ENCODE measurements at places on chromosomes 5 and 9. TPM values are rescaled to one million over a fixed set of nuclear protein-coding genes. Genes with fewer than 3 reads are reported as not detected.
A peak's percentile ranks its signal among the peaks of the same experiment; 100 is the strongest.

The SPATA31D4 gene
- polyA plus RNA-seq, result not detected

DNA sequence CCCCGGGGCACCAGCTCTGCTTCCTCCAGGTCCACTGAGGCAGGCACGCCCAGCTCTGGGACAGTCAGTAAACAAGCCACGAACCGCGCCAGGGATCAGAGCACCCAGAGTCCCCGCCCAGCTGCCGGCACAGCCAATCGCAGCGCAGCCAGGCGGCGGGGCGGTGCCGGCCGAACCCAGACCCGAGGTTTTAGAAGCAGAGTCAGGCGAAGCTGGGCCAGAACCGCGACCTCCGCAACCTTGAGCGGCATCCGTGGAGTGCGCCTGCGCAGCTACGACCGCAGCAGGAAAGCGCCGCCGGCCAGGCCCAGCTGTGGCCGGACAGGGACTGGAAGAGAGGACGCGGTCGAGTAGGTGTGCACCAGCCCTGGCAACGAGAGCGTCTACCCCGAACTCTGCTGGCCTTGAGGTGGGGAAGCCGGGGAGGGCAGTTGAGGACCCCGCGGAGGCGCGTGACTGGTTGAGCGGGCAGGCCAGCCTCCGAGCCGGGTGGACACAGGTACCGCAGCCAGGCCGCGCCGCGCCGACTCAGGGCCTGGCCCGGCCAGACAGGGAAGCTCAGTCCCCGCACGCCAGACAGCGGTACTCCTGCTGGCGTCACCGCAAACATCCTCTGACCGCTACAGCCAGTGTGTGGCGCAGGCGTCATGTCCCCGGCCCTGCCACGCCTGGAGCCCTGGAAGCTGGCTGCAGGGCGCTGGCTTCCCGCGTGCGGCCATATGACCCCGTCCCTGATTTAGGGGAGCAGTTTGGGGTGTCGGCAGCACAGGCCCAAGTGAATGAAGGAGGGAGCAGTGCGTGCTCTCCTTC, at the start of gene CTSL:
CTSL (plus strand) TSS at position 220 of the 810 bp plus-strand sequence. CDS start 1,485 bp downstream, outside the sequence.
- peak; percentile 59 for DNase-seq

GRCh38 chr5:170747851-170748250, 35.7 kb upstream of the GABRP start:
- no peak for DNase-seq

- DNase-seq, result peak; percentile 26
Measured at GRCh38 chr5:151315998-151316597, 12.5 kb upstream of the SLC36A3 start.

DNA sequence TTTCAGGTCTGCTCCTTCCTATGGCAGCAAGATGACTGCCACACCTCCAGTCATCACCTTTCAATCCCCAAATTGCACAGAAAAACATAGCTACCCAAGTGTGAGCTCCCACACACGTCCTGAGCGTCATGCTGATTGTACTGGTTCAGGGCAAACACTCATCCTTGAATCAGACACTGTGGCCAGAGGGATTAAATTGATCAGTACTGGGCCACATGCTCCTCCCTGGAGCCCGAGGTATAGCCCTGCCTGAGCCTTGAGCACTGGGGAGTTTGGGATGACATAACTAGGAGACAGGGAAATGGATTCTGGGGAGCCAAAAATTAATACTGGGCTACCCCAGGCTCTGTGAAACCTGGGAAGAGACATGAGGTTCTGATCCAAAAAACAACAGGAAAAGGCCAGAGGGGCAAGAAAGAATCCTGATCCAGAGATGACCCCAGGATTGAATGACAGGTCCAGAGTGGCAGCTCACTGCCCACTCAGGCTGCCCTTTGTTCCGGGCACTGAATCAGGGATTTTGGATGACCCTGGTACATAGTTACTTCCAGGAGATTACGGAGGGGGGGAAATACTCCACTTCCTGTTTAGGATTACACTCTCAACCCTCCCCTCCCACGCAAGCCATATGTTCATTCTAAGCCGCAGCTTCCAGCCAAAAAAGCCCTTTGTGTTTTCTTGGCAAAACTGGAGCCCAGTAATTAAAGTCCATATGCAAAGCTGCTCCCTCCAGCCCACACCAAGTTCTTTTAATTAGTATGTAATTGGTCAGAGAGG, 141.6 kb upstream of the SPRY4 start:
- peak; percentile 32 for DNase-seq

GRCh38 chr5:989961-990530, 18.6 kb upstream of the NKD2 start:
- no peak for DNase-seq

- DNase-seq, result no peak
Measured at GRCh38 chr5:598564-598890, 13.6 kb upstream of the CEP72 start.

DNA sequence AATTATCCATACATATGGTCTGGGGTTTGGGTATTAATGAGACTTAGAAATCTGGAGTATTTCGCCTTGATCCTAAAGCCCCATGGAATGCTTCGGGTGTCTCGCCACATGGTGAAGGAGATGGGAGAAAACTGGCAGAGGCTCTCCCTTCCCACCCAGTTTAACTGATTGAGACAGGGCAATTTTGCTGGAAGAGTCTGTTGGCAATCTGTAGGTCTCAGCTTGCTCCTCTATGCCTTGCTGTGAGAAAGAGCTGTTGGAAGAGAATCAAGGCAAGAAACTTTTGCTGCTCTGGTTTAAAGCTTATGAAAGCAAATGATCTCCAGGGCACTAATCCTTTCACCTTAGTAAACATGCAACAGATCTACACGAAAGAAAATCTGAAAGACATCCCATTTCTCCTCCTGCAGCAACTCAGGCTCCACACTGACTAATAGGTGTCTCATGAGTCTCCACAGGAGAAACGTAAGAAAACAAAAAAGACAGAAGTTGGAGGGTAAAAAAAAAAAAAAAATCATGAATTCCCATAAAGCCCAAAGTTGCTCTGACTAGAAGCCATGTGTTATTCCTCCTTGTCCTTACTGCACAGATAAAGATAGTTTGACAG, 369.9 kb downstream of the EFNA5 start:
- no peak for DNase-seq

The C9orf153 gene
- polyA plus RNA-seq, result 0.21 TPM

DNA sequence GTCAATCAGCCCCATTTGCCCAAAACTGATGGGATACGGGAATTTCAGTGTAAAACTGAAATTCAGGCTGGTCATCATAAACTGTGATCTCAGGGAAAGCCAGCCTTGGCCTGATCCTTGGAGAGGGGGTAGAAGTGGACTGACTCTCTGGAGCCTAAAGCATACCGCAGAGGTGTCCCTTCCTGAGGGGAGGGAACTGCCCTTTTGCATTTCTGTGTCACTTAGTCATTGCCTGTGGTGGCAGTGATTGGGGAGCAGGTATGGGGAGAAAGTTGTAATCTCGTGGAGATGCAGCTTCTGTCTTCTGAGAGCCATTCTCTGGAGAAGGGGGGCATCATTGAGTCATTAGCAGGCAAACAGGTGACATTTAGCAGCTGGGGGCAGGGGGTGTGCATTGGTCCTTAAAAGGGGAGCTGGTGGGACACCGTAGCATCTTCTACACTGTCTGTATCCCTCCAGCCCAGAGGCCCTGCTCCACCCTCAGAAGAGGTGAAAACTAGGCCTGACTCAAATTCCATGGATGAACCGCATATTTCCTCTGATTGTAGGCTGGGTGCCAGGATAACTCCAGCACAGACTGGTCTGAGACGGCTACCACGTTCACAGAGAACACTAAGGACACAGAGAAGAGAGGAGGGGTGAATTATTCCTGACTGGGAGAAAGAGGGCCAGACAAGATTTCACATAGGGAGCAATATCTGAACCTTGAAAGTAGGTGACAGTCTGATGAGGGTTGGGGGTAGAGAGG, 143.3 kb downstream of the SEC61B start:
- DNase-seq, result no peak

DNA sequence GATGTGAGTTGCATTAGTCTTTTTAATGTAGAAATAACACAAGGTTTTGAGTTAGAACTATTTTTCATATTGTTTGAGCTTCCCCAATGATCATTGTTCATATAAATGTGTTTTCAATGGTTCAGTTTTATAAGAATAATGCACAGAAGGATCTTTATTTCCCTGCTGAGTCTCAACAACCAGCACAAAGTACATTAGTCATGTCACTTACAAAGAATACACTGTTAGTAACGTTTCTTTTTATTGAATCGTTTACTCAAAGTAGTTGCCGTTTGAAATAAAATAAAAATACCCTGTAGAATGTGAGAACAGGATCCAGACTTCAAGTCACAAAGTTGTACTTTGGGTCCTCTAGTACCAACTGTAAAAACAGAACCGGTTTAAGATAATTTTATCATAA, 41.5 kb downstream of the ERCC8 start:
- no peak for DNase-seq

DNA sequence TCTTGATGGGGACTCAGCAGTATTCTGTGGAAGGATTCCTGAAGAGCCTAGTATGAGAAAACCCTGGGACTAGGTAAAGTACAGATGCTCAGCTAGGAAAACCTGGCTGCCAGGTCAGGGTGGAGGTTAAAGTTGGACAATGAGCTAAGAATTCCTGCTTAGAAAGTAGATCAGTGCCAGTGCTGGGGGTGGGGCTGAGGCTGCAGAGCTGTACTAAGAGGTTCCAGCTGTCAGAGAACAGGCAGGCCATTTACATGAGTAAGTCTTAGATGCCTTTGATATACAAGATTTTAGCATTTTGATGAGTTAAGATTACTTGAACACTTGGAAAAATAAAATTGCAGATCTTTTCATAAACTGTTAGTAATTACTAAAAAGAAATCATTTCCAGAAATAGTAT, 332.3 kb upstream of the NUDT12 start:
- no peak for DNase-seq

DNA sequence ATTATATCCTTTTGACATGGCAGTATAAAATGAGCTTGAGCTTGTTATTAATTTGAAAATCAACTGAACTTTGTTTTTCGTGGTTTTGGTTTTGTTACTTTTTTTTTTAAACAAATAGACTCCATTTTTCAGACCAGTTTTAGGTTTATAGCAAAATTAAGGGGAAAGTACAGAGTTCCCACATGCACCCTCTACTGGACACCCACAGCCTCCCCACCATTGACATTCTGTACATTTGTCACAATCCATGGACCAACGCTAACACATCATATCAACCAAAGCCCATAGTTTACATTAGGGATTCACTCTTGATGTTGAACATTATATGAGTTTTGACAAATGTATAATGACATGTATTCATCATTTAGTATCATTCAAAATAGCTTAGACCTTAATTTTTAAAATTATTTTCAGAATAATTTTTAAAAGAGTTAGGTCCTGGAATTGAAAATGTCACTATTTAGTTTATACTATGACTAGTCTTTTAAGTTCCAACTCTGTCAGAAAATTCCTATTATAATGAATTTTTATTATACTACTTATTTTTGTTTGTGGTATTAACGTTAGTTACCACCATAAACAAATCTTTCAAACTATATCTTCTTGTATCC, 35.3 kb upstream of the JMY start:
- no peak for DNase-seq

The EXOSC2 gene
- 39.3 TPM for polyA plus RNA-seq

GRCh38 chr9:133996531-133997520, 4.7 kb upstream of the VAV2 start:
- DNase-seq, result no peak

DNA sequence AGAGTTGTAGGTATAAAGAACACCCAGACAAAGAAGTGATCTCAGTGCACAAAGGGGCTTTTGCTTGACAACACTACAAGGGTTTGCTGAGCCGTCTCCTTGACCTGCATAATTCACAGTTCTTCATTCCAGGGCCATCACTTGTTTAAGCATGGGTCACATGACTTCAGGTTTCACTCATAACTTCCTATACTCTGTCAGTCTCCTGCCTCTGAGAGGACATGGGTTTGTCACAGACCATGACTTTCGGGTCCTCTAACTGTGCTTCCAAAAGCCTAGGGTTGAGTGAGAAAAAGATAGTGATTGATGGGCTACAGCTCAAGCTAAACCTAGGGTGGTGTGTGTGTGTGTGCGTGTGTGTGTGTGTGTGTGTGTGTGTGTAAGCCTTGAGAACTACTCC, 166.4 kb downstream of the CDH6 start:
- no peak for DNase-seq

DNA sequence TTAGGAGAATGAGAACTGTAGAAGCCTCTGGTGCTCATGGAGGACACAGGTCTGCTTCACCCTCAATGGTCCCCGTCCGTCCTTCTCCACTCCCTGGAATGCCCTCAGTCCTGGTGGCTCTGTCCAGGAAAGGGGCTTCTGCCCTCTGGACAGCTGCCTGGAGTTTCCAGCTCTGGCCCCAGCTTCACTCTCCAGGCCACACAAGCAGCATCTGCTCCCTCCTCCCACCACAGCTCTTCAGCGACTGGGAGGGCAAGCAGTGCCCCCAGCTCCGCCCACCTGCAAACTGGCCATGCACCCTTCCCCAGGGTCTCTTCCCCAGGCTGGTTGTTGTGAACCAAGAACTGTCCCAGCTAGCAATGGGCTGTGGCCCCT, 4.7 kb downstream of the SARDH start:
- no peak for DNase-seq

The HAVCR2 gene
- polyA plus RNA-seq, result 12.9 TPM

The DEPDC1B gene
- polyA plus RNA-seq, result 29.0 TPM

- DNase-seq, result no peak
Measured at GRCh38 chr5:143646961-143647360, 165.0 kb upstream of the HMHB1 start.

GRCh38 chr9:125464591-125465385, 203.2 kb downstream of the GAPVD1 start:
- no peak for DNase-seq

GRCh38 chr5:76257897-76258296, 145.2 kb upstream of the IQGAP2 start:
- DNase-seq, result no peak

The INSYN2B gene
- 1.5 TPM for polyA plus RNA-seq

The FOXD4 gene
- 0.11 TPM for polyA plus RNA-seq

- no peak for DNase-seq
Measured at GRCh38 chr5:88792144-88792840, 90.7 kb downstream of the MEF2C start.

The SH3TC2 gene
- 0.46 TPM for polyA plus RNA-seq

- DNase-seq, result no peak
Measured at GRCh38 chr5:60710362-60710761, 10.4 kb upstream of the DEPDC1B start.

The HAVCR1 gene
- polyA plus RNA-seq, result 3.1 TPM

DNA sequence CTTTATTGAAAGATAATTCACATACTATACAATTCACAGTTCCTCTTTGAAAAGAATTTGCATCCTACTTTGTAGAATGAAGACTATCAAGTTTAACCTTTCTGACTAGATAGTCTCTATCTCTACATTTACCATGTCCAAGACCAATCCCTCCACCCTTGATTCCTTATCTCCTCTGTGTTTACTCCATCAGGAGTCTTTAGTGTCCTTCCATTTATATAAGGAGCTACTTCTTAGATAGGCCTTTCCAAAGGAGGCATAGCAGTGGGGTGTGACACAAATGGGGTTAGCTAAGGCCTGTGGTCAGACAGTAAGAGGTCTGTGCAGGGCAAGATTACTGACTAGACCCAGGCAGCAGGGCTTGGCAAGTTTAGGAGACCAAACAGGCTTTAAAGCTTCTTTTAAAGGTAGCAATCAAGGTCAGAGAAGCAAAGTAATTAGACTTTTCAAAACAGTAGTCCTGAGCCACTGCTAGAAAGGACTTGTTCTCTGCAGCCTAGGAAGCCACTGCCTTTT, 11.1 kb upstream of the DMXL1 start:
- no peak for DNase-seq

- no peak for DNase-seq
Measured at GRCh38 chr9:99680191-99680590, 141.5 kb upstream of the NR4A3 start.

Measured in left renal cortex interstitium (tissue), 4 donors.